ENCODE measurements at places on chromosomes 13 and 19. TPM values are rescaled to one million over a fixed set of nuclear protein-coding genes. Genes with fewer than 3 reads are reported as not detected.

- no peak for DNase-seq
These were observed 3.9 kb upstream of the FAM216B start for GRCh38 chr13:42777467-42777866.

GRCh38 chr13:113539822-113540221, 44.7 kb upstream of the TFDP1 start:
- no peak for DNase-seq

ARHGAP45 gene
- 10.8 TPM for polyA plus RNA-seq

GRCh38 chr13:103161476-103161875, 95.3 kb upstream of the SLC10A2 start:
- no peak for DNase-seq

- no peak for DNase-seq
These were observed 415.0 kb upstream of the SPRY2 start for GRCh38 chr13:80755910-80756309.

ZNF324 gene
- polyA plus RNA-seq: 11.7 TPM

- no peak for DNase-seq
These were observed 66.0 kb upstream of the FREM2 start for GRCh38 chr13:38620876-38621275.

- no peak for DNase-seq
These were observed 214.2 kb downstream of the FGF9 start for GRCh38 chr13:21884965-21885567.

IFNL1 gene
- not detected for polyA plus RNA-seq

NLRP8 gene
- not detected for polyA plus RNA-seq

GRCh38 chr19:20367811-20368294, 197.7 kb downstream of the ZNF737 start:
- peak; percentile 52 for DNase-seq

CEACAM5 gene
- polyA plus RNA-seq: 0.08 TPM

DNA sequence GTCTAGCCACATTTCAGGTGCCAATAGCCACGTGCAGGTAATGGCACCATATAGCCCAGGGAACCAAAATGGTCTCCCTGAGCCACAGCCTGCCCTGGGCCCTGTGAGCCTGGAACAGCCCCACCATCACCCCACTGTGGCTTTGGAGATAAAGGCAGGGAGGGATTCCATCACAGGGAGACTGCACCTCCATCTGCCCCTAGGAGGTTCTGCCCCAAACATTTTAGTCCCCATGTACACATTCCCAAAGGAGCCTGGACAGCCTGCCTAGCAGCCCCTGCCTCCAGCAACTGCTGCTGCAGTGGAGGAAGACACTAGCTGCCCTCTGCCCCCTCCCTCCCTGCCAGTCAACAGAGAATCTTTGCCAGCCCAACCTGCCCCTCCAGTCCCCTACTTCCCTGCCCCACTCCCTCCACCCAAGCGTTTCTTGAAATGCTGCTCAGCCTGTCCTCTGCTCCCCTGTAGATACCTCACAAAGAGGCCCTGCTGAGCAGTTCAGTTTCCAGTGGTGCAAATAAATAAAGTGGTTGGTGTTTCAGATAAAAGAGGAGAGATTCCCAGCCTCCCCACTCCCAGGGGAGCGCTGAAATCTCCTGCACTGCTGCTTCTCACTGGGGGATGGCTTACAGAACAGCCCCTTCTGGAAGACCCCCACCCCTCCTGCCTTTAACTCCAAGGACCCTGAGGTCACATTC, 921.8 kb downstream of the UQCRFS1 start:
- DNase-seq: no peak

- DNase-seq: no peak
These were observed 704.4 kb upstream of the PCDH20 start for GRCh38 chr13:62119739-62120700.

ZNF729 gene
- polyA plus RNA-seq: 0.30 TPM

DNA sequence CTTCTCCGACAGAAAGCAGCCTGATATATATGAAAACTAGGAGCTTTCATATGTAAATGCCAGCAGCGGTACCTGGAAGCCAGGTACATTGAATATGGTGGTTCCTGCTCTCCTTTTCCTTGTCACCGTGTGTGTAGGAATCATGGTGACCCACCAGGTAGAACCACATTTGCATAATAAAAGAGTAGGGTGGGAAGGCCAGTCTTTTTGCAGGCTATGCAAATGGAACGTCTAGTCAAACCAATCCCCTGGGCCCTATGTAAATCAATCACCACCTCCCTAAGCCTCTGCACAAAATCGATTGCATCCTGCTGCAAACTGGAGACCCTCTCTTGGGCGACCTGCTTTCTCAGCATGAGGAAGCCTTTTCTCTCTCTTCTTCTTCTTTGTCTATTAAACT, 22.2 kb upstream of the ZNF181 start:
- DNase-seq: no peak

PLIN5 gene
- polyA plus RNA-seq: 2.6 TPM

RTBDN gene
- 0.08 TPM for polyA plus RNA-seq

GRCh38 chr19:491146-491741, 5.0 kb upstream of the MADCAM1 start:
- no peak for DNase-seq

- no peak for DNase-seq
These were observed 130.5 kb downstream of the ATP11A start for GRCh38 chr13:112820318-112820717.

TMPRSS9 gene
- polyA plus RNA-seq: 1.2 TPM

PRRG2 gene
- 6.1 TPM for polyA plus RNA-seq

- DNase-seq: no peak
These were observed 22.4 kb downstream of the MED26 start for GRCh38 chr19:16605553-16605994.

RXFP2 gene
- polyA plus RNA-seq: 0.81 TPM

OR10H1 gene
- polyA plus RNA-seq: not detected

DNA sequence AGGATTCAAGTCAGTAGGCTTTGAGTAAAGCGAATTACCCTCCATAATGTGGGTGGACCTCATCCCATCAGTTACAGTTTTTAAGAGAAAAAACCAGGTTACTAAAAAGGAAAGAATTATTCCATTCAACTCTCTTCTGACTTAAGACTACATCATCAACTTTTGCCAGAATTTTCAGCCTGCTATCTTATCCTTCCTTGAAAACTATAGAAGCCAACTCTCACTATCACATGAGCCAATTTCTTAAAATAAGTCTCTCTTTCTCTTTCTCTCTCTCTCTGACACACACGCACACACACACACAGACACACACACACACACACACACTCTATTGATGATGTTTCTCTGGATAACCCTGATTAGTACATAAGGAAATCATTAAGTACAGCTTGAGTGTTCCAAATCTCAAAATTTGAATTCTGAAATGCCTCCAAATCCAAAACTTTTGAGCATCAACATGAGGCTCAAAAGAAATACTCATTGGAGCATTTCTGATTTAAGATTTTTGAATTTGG, 217.0 kb upstream of the PRR20A start:
- DNase-seq: no peak

DNA sequence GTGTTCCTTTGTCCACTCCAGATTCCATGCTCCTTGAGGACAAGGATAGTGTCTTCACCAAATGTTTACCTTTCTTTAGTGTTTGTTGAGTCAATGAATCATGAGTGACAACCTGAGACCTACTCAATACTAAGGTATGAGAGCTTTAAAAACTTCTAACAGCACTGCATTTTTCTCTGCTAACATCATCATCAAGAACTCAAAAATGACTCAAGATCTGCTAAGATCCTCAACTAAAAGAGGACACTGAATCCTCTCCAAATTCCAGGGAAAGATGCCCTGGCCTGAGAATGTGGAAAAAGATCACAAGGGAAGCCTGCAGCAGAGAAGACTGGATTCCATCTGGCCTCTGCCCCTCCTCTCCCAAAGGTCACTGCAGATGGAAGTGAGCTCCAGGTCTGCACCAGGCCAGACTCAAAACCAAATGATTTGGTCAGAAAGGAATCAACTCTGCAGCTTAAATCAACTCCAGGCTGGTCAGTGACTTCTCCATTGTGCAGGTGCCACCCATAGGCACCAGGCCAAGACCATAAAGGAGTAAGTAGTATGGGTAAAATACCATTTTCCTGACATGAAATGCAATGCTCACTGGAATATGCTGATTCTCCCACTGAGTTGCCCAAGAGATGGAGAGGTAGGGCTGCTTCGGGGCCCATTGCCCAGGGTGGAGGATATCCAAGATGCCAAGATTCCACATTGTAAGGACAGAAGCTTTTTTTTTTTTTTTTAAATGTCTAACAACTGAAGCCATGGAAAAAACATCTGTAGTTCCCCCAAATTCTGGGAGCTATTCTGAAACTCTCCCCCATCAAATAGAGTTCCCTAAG, 89.5 kb upstream of the DOCK9 start:
- no peak for DNase-seq

WDR87 gene
- polyA plus RNA-seq: not detected

TDRD3 gene
- polyA plus RNA-seq: 37.4 TPM

ANKRD24 gene
- polyA plus RNA-seq: 1.2 TPM

GRCh38 chr19:29277102-29277501, 64.2 kb upstream of the UQCRFS1 start:
- DNase-seq: no peak

NLRP12 gene
- 0.30 TPM for polyA plus RNA-seq

DNA sequence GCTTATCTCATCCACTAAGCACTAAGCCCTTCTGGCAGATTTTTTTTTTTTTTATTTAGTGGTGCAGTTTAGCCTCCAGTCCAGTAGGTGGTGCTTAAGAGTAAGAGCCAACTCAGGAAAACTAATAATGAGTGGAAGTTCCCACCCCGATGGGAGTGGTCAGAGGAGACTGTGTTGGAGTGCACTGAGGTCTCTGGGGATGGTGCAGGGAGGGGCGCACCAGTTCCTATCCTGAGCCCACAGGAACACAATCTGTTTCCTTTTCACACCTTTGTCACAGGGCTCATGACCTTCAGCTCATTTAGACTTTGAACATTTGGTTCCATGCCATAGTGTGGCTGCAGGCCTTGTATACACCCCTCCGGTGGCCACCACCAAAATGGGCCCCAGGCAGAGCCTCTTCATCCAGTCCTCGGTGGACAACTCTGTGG, 367.4 kb downstream of the SPRY2 start:
- DNase-seq: no peak

UHRF1 gene
- polyA plus RNA-seq: 43.4 TPM

CCDC169 gene
- 3.6 TPM for polyA plus RNA-seq

ZNF829 gene
- polyA plus RNA-seq: 7.3 TPM

- no peak for DNase-seq
These were observed 484 bp downstream of the IL11 start for GRCh38 chr19:55369653-55370304.

USPL1 gene
- 24.7 TPM for polyA plus RNA-seq

GRCh38 chr19:35585848-35586247, at the start of gene PMIS2:
Gene PMIS2 (plus strand): TSS chr19:35586173. CDS start chr19:35586260, 87 bp downstream.
- no peak for DNase-seq

GRCh38 chr13:97030705-97031452, 36.6 kb upstream of the OXGR1 start:
- DNase-seq: no peak

GRCh38 chr13:41603917-41604316, 146.6 kb downstream of the RGCC start:
- DNase-seq: no peak

DNA sequence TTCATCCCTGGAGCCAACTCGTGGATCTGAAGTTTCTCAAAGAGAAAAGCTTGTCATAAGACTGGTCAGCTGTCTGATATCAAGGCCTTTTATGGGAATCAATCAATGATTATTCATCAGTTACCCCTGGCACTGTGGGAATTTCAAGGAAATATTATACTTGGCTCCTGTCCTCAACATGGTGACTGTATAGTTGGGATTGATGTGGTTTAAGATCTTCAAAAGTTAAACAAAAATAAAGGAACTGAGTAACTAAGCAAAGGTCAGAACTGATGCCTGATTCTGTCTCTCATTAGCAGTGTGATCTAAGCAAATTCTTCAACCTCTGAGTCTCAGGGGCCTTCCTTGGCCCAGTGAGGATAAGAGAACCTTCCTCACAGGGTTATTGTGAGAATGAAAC, 22.2 kb upstream of the SERPINE3 start:
- DNase-seq: no peak

APOC4 gene
- not detected for polyA plus RNA-seq

PRSS57 gene
- 0.13 TPM for polyA plus RNA-seq

DNA sequence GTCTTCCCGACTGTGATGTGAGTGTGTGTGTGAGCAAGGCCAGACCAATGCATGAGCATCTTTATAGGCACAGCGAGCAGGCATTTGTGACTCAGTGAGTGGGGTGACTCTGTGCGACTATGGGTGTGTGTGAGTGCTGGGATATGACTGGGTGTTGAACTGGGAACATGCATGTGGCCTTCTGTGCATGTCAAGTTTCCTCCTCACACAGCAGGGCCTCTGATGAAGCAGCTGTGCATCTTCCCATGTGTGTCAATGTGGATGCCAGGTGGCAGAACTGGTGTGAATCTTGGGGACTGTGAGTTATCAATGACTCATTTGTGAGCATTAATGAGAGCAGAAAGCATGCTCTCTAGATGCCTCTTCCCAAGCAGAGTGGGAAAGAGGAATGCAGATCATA, 12.1 kb upstream of the LGALS14 start:
- no peak for DNase-seq

DNA sequence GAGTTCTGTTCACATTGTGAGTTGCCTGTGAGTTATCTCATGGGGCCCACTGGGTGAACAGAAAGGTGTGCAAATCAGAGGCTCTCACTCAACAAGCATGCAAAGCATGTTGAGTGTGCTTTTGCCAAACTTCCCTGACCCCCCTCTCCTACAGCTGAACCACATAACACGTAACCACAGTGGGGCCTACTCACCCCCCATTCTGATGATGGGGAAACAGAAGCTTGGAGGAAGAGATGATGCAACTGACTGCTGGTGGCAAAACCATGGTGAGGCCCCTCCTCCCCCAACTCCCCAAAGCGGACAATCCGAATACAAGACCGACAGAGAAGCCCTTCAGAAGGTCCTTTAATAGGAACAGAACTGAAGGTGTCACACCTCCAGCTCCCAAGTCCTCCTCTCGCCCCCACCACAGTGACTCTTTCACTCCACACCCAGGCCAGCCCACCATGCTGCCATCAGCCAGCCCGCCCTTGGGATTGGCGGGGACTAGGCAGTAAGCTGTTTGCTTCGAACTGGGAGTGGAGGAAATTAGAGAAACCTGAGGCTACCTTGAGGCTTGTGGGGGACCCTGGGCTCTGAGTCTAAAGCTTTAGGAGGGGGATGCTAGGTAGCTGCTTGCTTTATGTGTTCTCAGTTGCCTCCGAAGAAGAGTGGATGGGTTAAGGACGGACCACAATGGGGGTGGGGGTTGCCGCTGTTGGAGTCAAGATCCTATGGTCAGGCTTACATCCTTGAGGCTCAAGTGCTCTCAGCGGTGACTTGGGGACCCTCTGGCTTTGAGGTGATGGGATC, 3.8 kb downstream of the ZNF784 start:
- DNase-seq: no peak

GRCh38 chr19:9498183-9498902, at the start of gene ZNF560:
Gene ZNF560 (minus strand): TSS chr19:9498616. CDS start chr19:9475313, 23,303 bp downstream.
- no peak for DNase-seq
